ENCODE measurements at places on chromosomes 3 and 15. TPM values are rescaled to one million over a fixed set of nuclear protein-coding genes. Genes with fewer than 3 reads are reported as not detected.

- no peak for DNase-seq
Observed at GRCh38 chr3:111831840-111832239, 27.2 kb upstream of the PHLDB2 start.

DNA sequence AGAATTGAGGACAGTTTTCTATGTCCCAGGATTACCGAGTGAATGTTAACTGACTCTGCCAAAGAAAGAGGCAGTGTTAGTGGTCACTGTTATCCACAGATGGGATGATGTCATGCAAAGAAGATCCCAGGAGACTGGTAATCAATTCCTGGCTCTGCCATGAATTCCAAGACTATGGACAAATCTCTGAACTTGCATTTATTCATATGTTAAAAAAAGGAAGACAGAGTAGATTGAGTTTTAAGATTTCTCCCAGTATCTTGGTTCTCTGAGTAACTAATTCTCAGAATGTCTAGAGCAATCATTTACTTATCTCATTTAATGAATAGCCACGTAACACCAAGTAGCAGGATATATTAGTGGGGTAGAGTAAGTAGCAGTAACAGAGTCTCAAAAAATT lies 11.5 kb upstream of the MAP3K13 start:
- no peak for DNase-seq

- DNase-seq: peak; percentile 6
Observed at GRCh38 chr3:44721231-44722102, 8.0 kb upstream of the ZNF501 start.

DNA sequence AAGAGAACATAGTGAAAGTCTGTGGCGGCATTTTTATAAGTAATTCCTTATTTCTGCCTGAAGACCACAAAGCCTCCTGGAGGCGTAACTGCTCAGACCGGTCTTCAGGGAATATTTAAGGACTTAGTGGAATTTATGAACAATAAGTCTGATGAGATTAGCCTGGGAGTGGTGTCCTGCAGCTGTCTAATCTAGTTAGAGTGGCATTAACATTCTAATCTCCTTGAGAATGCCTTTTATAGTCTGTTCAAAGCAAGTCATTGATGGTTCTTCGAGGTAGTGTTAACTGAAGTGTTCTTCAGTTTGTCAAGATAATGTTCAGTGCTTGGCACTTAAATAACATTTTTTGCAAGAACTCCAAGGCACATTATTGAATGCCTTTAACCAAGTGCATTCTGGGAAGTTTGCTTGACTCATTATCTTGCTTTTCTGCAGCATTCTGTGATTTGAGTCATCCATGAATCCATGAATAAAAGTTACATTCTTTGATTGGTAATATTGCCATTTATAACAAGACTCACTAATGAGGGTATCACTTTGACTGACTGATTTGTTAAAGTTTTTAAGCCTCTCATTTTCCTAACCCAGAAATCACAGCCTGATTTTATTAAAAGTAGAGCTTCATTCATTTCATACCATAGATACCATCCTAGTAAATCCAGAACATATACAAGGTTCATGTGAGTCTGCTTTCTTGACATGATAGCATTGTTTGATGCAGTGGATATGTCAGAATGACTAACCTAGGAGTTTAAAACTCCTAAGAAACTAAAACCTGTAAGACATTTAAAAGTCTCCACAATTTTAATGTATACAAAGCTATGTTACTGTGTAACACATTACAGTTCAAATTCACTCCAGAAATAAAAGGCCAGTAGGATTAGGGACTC lies 12.5 kb downstream of the RBM5 start:
- no peak for DNase-seq

- DNase-seq: no peak
Observed at GRCh38 chr3:113409676-113410075, 31.6 kb downstream of the CFAP44 start.

DNA sequence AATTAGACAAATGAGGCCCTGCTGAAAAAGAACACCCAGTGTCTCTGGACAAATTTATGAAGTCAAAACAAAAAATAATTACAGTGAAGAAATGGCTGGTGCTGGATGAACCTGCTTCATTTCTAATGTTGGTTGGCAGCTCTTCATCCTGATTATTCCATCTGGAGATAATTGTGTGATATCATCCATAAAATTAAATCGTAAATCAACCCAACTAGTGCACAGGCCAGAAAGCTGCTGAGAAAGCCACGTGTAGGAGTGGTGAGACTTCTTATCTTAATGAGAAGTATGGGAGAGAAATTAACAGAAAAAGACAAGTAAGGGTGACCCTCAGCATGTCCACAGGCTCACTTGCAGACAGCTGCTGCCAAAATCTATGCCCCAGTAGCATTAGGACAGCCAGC lies 465.2 kb upstream of the TGFBR2 start:
- no peak for DNase-seq

DNA sequence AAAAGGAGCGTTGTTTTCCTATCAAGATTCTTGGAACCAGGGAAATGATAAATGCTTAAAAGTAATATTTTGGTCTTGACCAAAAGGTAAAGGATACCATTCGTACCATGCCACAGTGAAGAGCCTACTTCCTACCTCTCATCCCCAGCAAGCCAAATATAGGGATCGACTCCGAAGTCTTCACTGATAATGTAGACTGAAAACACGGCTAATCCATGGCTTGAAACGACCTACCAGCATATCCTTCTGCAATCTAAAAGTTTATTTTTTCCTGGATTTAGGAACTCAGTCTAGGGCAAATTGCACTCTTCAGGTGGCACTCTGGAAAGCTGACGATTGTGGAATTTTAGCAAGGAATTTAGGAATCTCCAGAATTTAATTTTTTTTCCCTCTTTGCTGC lies 1.9 kb upstream of the SEMA6D start:
- no peak for DNase-seq

GRCh38 chr15:48623456-48623855 lies 22.1 kb downstream of the FBN1 start:
- no peak for DNase-seq

- peak; percentile 92 for DNase-seq
Observed at GRCh38 chr3:10189557-10190354, 25.0 kb downstream of the IRAK2 start.

DNA sequence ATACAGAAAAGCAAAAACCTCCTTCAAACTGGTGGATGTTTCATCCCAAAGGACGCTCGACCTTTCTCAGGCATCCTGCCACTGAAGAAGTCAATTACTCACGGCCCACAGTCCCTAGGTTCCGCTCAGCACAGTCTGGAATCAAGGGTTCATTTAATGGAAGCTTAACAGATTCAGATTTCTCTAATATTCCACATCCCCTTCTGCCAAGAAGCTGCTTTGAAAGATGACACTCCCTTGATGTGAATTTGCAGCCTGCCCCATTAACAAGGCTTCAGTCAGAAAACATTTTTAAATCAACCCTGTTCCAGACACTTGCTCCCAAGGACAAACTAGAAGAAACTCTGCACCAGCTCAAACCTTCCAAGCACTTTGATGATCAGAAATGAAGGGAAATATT lies 81.2 kb downstream of the LIPC start:
- DNase-seq: no peak

- DNase-seq: no peak
Observed at GRCh38 chr3:11784971-11785377, 61.7 kb downstream of the TAMM41 start.

GRCh38 chr3:112030901-112031300 lies 3.6 kb upstream of the TMPRSS7 start:
- DNase-seq: peak; percentile 7

DNA sequence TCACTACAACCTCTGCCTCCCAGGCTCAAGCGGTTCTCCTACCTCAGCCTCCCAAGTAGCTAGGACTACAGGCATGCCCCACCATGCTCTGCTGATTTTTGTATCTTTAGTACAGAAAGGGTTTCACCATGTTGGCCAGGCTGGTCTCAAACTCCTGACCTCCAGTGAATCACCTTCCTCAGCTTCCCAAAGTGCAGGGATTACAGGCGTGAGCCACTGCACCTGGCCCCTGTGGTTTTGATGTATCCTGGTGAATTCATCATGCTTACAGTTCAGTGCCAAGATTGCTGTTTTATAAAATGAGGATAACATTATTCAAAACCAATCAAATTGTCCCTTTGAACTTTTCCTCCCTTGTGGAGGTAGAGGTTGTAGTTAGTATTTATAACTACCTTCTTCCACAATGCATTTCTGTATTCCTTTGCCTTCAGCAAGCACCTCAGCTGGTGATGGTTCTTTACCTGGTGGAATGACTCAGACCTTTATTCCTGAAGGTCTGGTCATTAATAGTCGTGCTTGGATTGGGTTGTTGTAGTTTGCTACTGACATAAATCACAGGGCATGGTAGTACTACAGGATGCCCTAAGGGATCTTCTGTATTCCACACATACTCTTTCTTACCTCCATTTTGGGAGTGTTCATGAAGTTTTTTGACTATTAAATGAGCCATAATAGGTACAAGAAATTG lies 76.9 kb downstream of the UBP1 start:
- no peak for DNase-seq

GRCh38 chr3:30986551-30986950 lies 92.1 kb upstream of the GADL1 start:
- DNase-seq: no peak

PSTPIP1 gene
- total RNA-seq: 0.51 TPM

IL20RB gene
- 0.60 TPM for total RNA-seq

TTLL13 gene
- total RNA-seq: 0.09 TPM

CFAP100 gene
- not detected for total RNA-seq

SH2D7 gene
- total RNA-seq: not detected

ERC2 gene
- total RNA-seq: 0.79 TPM

PLCB2 gene
- under 0.01 TPM for total RNA-seq

ZPLD1 gene
- 0.05 TPM for total RNA-seq

ECE2 gene
- total RNA-seq: not detected

ZNF501 gene
- 5.4 TPM for total RNA-seq

OR5K2 gene
- not detected for total RNA-seq

LINS1 gene
- 12.7 TPM for total RNA-seq

DOCK3 gene
- under 0.01 TPM for total RNA-seq

TMEM45A gene
- total RNA-seq: 9.0 TPM

TRNT1 gene
- 27.6 TPM for total RNA-seq

PP2D1 gene
- total RNA-seq: not detected

CD86 gene
- total RNA-seq: not detected

TOP2B gene
- 95.5 TPM for total RNA-seq
